ENCODE measurements at places on chromosomes 6 and 20.

DNA sequence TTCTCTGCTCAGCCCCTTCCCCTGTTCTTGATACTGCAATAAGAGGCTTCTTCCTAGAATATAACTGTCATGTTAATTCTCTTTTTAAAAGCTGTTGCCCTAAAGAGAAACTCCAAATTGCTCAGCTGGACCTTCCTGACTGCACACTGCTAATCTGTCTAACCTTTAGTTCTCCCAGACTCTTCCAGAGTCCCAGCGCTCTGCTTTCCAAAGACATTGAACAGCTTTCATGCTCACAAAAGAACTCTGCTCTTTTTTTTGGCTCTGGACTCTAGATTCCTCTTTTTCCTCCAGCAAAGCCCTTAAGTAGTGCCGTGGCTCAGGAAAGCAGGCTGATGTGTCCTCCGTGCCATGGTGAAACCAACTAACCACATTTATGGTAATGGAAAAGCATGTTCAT is 356.6 kb upstream of the RSPO3 start:
- DNase-seq = no peak

GRCh38 chr6:118768904-118769325 is 117.5 kb upstream of the CEP85L start:
- DNase-seq = no peak

DNA sequence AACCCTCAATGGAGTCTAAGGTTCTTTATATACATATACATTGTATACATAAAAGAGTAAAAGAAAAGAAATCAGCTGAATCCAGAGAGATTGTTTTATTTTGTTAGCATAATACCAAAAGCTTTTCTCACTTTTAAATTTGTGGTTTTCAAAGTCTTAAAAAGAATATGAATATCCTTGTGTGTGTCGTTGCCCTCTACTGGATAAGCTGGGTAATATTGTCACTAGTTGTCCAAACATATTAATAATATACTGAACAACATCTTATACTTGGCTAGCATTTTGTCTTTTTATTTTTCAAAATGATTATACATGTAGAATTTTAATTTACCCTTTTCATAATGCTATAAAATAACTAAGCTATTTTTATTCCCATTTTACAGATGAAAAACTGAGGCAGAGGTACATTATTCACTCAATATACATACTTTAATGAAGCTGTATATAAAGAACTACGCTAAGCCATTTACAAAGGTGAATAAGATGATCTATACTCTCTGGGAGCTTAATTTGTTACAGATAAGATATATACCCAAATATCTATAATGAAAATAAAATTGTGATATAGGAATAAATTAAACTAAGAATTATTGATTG is 531.7 kb downstream of the TFAP2B start:
- DNase-seq = no peak

DNA sequence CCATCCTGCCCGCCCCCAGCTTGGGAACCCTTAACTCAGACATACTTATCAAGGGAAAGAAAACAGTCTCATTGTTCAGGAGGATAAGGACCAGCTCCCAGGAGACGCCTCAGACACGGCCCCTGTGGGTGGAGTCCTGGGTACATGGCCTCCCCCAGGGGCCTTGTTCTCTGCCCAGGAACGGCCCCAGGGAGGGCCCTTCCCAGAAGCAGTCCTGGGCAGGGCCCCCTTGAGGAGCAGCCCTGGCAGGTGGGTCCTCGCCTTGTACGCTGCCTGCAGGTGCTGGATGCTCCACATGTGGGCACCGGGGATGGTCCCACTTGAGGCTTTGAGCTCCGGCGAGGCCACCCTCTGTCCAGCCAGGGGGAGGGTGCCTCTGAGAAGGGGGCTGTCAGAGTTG is 4.5 kb upstream of the GATA5 start:
- DNase-seq = no peak

- peak; percentile 53 for DNase-seq
Measured at GRCh38 chr6:21953831-21954801, 342.7 kb downstream of the PRL start.

DNA sequence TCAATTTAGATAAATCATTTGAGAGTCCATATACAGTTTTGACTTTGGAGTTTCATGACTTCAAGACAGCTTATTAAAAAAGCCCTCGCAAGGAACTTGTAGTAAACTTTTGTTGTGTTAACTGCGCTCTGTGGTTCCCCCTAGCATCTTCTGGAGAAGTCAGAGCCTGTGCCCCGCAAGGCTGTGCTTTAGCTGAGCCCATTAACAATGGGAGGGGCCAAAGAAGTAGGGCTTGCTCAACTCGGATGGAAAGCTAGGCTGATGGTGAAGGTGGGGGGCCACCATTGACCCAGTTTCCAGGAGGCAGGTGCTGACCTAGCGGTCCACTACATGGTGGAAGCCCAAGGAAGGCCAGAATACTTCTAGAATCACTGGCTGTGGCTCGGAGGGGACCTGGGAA is 29.3 kb upstream of the OVOL2 start:
- no peak for DNase-seq

DNA sequence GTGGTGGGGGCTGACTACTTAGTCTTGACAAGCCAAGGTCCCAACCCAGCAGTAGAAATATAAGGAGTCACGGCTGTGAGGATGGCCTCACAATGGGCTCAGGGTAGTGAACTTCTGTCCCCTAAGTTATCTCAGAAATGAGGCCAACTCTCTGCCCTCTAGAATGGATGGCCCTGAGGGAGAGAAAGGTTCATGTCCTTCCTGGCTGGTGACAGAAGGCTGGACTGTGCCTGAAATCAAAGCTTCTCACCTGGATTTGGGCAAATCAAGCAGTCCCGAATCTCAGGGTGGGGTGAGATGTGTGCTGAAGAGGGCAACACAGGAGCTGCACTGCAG is 12.7 kb downstream of the RRP36 start:
- DNase-seq = no peak

DNA sequence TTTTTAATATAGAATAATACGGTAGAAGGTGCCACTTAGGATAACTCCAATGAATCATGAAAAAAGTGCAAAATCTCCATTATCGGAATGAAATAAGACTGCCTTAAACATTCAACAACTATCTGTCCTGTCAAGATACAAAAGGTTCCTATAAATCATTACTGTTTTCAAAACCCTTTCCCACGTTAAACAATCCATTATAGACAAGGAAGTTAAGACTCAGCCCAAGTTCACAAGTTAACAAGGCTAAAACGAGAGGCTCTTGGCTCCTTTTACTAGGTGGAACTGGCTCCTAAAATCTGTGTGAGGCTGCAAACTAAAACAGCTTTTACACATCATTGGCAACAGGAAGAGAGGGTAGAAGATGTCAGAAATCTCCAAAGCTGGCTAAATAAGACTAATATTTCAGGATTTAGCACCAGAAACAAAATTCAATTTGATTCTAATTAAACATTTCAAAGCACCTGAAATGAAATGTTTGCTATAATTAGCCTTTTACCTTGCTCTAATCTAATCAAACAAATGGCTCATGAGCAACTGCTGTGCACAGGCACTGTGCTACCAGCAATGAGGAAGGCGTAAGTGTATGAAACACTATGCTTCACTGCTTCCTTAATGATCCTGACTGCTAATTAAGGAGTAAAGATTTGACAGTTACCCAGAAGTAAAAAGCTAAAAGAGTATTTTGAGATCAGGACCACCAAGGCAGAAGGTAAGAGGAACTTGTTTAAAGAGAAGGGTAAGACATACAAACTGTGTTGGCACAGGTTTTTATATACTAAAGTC is 109.7 kb downstream of the DST start:
- DNase-seq = no peak

DNA sequence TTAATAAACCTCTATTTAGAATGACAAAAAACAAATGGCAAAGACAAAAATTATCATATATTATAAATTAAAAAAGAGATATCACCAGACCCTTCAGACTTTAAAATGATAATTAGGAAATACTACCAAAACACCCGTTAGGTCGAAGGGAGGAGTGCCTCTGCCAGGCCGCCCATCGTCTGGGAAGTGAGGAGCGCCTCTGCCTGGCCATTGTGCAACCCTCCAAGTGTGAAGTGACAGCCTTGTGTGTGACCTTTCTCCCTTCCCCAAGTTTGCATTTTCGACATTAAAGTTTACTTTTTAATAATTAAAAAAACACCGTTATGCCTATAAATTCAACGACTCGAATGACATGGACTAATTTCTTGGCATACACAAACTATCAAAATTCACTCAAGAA is 64.5 kb upstream of the TASP1 start:
- DNase-seq = no peak

- no peak for DNase-seq
Measured at GRCh38 chr6:99344289-99344688, 5.2 kb downstream of the FAXC start.

DNA sequence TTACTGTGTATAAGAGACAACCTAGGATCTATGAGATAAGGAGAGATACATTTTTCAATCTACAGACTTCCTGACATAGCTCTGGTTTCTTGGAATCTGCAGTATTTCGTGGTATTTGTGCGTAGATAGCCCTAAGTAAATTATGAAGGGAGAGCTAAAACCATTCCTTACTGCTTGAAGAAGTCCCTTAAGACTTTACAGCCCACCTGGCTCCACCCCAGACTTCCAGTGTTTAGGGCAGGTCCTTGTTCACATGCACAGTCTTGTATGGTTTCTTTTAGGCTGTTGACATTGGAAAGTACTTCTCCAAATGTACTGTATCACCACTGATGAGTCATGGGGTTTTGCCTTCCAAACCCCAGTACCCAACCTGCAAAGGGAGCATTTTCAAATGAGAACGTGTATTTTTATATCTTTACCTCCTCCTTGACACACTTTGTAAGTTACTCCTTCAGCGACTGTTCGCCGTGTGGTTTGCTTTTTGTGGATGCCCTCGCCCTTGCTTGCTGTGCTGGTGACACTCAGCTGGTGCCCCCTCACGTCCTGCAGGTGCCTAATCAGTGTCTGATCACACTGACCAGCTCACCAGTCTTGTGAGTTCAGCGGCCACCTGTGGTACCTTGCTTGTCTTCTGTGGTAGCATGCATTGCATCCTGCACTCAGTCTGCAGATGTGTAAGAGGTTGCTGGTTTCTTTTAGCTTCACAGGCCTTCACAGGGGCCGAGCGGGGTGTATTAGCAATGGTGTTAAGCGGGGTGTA is 73.3 kb downstream of the IGF2R start:
- DNase-seq = no peak

GRCh38 chr6:150238336-150238741 is 95.5 kb downstream of the PPP1R14C start:
- DNase-seq = no peak

- no peak for DNase-seq
Measured at GRCh38 chr6:1575210-1576041, 34.3 kb upstream of the FOXC1 start.

DNA sequence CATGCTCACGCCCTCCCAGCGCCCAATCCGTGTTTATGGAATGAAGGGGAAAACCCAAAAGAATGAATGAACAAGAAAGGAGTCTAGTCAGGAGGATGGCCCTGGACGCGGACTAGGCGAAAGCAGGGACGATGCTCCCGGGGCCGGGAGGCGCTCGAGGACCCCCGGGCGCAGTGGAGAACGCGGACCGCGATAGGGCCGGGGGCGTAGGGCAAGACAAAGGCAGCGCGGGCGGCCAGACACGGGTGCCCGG is 758 bp downstream of the GCLC start:
- DNase-seq = no peak

GRCh38 chr20:24895898-24896658 is 53.0 kb upstream of the CST7 start:
- DNase-seq = no peak

DNA sequence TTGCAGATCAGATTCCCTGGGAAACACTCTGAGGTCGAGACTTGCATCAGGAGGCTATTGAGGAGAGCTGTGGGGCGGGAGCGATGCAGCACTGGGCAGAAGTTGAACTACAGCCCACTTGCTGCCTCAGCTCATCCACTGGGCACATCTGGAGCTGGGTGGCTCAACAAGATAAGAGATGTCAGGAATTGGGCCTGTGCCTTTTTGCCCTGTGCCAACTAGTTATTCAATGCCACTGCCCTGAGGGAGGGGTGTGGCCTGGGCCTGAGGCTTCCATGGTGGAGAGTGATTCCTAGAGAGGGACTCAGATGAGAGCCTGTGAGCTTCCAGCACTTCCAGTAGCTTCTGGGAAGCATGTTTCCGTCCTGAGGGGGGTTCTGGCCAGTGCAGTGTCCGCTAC is 32.7 kb downstream of the BRPF3 start:
- DNase-seq = no peak

DNA sequence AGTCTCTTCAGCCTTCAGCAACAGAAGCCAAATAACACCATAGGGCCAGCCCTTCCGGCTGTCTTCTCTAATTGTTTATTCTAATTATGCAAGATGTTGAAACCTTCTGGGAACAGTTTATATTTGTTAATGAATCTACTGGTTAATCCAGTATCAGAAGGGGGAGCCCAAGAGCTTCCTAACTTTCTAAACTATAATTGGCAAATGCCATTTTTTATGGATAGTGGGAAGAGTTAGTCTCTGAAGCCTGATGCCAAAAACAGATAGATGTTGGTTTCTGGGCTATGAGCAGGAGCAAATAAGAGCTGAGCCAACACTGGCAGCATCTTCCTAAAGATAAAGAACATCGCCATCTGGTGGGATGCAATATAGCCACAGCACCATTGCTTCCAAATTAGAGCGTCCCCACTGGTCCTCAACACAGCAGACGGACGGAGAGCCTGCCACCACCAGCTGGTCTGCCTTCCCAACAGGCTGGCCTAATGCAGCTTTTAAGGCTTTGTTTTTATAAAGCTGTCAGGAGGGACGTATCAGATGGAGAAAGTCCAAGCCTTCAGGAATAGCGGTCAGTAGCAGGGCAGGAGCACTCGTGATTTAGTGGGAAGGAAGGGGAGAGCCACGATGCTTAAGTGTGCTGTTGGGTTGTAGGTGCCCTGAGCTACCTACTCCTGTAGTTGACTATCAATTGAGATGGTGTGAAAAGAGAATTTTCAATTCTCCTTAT is 118.8 kb downstream of the RALGAPA2 start:
- DNase-seq = peak; percentile 97

- no peak for DNase-seq
Measured at GRCh38 chr6:132490478-132491204, 22.3 kb downstream of the STX7 start.

GRCh38 chr20:56755201-56755600 is 126.1 kb downstream of the TFAP2C start:
- no peak for DNase-seq

GRCh38 chr6:89145091-89145955 is 532 bp upstream of the PM20D2 start:
- DNase-seq = no peak

DNA sequence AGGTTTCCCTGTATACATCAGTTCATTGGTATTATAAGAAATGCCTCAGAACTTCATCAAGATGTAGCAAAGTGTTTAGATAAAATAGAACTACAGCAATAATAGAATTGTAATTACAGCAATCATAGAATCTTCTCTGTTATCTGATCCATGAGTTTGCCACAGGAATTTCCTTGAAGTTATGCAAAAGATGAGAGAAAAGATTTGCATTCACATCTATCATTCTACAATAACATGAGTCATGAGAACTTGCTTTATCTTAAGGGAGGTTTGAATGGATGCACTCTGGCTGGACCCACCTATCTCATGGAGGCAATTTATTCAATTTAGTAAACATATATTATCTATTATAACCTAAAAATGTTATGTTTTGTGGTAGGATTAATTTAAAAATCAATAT is 329.8 kb upstream of the EPHA7 start:
- DNase-seq = no peak

- DNase-seq = no peak
Measured at GRCh38 chr20:25483431-25484132, 76.1 kb downstream of the GINS1 start.

Data from NCI-H1694 (cell line).